Right ventricle myocardium superior (tissue), 1 donor: ENCODE measurements at places on chromosomes 7 and 10. TPM values are rescaled to one million over a fixed set of nuclear protein-coding genes. Genes with fewer than 3 reads are reported as not detected.
A peak's percentile ranks its signal among the peaks of the same experiment; 100 is the strongest.

- no peak for DNase-seq
These were observed at the start of gene IFIT2 for GRCh38 chr10:89301721-89302445. Gene IFIT2 (plus strand): TSS chr10:89302046. CDS start chr10:89302124, 78 bp downstream.

GRCh38 chr7:98086281-98086718 lies 20.4 kb upstream of the LMTK2 start:
- DNase-seq: no peak

- no peak for DNase-seq
These were observed 303.1 kb downstream of the ARHGAP12 start for GRCh38 chr10:31625566-31625965.

DNA sequence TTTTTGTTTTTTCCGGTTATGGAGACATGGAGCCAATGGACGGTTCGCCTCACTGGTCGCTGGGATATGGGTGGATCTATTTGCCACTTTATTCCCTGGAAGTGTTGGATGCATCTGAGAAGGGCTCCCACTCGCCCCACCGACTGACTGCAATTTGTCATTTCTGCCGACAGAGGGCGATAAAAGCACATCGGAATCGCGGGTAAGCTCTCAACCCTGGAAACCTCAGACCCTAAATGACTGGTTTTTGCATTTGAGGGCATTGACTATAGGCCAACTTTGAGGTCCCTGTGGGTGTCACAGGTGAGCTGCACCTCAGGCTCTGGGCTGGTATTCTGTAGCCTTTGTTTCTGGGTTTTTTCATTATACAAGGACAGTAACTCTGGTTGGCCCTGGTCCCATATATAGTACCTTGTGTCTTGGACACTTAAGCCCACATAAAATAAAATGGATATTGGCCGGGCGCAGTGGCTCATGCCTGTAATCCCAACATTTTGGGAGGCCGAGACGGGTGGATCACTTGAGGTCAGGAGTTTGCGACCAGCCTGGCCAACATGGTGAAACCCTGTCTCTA lies 11.9 kb upstream of the OPALIN start:
- peak; percentile 49 for DNase-seq

DNA sequence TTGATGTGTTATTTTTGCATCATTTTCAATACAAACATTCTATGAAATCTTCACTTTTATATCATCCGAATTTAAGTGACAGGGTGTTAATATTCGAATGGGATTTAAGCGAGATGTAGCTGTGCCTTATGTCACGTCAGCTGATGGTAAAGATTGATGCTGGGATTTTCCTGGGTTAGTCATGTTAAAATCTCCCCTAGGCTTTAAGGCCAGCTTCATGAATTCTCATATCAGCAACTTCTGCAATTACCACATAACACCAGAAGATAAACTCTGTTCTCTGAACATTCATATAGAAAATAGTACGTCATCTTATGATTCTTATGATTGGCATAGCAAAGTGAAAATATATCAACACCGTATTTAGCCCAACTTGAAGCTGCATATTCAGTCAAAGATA lies 669.2 kb downstream of the PCDH15 start:
- no peak for DNase-seq

- no peak for DNase-seq
These were observed 67.6 kb downstream of the CREB3L2 start for GRCh38 chr7:137934176-137934826.

DNA sequence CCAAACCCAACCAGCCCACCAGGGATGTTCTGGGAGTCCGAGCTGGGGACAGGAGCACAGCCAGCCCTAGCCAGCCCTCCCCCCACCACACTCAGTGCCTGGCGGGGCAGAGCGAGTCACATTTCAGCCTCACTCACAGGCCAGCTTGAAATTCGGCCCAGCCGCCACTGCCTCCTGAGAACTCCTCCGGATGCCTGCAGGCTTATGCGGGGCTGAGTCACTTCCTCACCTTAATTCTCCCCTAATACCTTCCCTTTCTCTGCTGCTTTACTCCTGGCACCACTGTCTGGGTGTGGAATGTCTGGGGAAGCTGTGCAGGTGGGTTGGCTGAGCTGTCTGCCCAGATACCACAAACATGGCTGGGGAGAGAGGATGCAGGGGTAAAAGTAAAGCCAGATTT lies 22.6 kb upstream of the DLG5 start:
- no peak for DNase-seq

- DNase-seq: no peak
These were observed 322.7 kb upstream of the PFKP start for GRCh38 chr10:2744547-2745200.

MTURN gene
- total RNA-seq: 17.7 TPM

LRIT1 gene
- total RNA-seq: 0.13 TPM

GRCh38 chr7:134855442-134855841 lies 76.0 kb downstream of the CALD1 start:
- DNase-seq: peak; percentile 45
